ENCODE measurements at places on chromosomes 12 and 14. TPM values are rescaled to one million over a fixed set of nuclear protein-coding genes. Genes with fewer than 3 reads are reported as not detected.

MAP3K9 gene
- 0.17 TPM for total RNA-seq

WBP11 gene
- 10.6 TPM for total RNA-seq

CDC42BPB gene
- 98.3 TPM for total RNA-seq

EMP1 gene
- 53.5 TPM for total RNA-seq

POLE2 gene
- 4.5 TPM for total RNA-seq

GLIPR1L2 gene
- total RNA-seq = 0.33 TPM

LIN52 gene
- 8.2 TPM for total RNA-seq

KRT83 gene
- not detected for total RNA-seq

TAS2R8 gene
- total RNA-seq = not detected

DYRK4 gene
- total RNA-seq = 57.0 TPM

TAS2R31 gene
- 2.6 TPM for total RNA-seq

PUS7L gene
- total RNA-seq = 14.4 TPM

PLCZ1 gene
- not detected for total RNA-seq

SYNJ2BP gene
- 15.4 TPM for total RNA-seq

E2F7 gene
- 4.6 TPM for total RNA-seq

DBX2 gene
- not detected for total RNA-seq

SLC8A3 gene
- total RNA-seq = under 0.01 TPM

CFAP73 gene
- total RNA-seq = not detected

KRT75 gene
- total RNA-seq = not detected

COPZ1 gene
- total RNA-seq = 97.9 TPM

AQP6 gene
- 0.17 TPM for total RNA-seq

TCTN2 gene
- 6.7 TPM for total RNA-seq

PPM1A gene
- total RNA-seq = 21.8 TPM

UNC79 gene
- total RNA-seq = 0.17 TPM

LRRC43 gene
- total RNA-seq = 1.8 TPM

FAM90A1 gene
- total RNA-seq = 0.33 TPM

GLIPR1L1 gene
- not detected for total RNA-seq

NOS1 gene
- under 0.01 TPM for total RNA-seq

Data from fibroblast of lung (primary cell).